Pulmonary artery endothelial cell (primary cell): ENCODE measurements at places on chromosomes 1 and 21. TPM values are rescaled to one million over a fixed set of nuclear protein-coding genes. Genes with fewer than 3 reads are reported as not detected.

PIGR gene
- not detected in 2 replicates for total RNA-seq

SLAMF6 gene
- total RNA-seq = not detected in 2 replicates

MEGF6 gene
- 23.3 and 49.2 TPM in 2 replicates for total RNA-seq

DNA sequence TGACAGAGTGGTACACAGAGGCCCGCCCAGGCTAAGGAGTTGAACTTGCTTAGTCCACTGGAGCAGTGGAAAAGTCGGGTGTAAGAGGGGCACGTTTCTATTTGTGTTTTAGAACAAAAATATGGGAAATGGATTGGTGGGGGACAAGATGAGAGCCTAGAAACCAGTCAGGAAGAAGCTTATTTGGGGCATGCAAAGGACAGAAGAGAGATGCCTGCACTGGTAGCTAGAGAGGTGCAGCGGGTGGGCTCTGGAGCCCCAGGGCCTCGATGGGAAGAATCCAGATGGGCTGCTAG, 1.2 kb upstream of the LIN9 start:
- no peak for DNase-seq

- DNase-seq = no peak
These were observed 931 bp upstream of the CLSTN1 start for GRCh38 chr1:9824702-9825089.

DNA sequence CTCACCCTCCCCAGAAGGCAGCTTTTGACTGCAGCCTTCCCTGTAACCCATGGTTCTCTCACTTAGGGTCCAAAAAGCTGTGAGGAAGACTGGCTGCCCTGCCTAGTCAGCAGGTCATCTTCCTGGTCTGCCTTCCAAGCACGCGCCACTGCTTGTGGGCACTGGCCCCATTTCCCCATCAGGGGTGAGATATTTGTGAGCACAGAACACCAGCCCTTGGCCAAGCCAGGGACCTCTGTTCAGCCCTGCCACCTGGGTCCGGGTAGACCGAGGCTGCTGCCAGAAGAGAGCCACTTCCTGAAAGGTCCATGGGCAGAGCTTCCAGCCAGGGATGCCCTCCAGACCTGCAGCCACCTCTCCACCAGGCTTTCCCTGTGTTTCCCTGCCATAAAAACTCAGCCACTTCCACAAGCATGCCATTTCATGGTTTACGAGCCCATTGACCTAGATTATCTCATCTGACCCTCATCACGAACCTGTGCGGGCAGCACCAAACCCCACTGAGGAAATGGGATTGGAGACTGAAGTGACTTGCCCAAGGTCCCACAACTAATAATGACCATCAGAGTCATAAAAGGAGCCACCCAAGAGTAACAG, 40.5 kb downstream of the GLIS1 start:
- DNase-seq = no peak

- no peak for DNase-seq
These were observed 162.4 kb downstream of the TTLL7 start for GRCh38 chr1:83836543-83836942.
